Fibroblast of skin of left quadriceps (primary cell): ENCODE measurements at places on chromosomes 6 and 20.

- no peak for DNase-seq
Measured at GRCh38 chr20:47740862-47741184, 44.5 kb downstream of the SULF2 start.

- peak; percentile 64 for DNase-seq
Measured at GRCh38 chr6:90088009-90088408, 193.7 kb downstream of the GJA10 start.

GRCh38 chr20:57587989-57588377 lies 27.1 kb downstream of the PCK1 start:
- no peak for DNase-seq

DNA sequence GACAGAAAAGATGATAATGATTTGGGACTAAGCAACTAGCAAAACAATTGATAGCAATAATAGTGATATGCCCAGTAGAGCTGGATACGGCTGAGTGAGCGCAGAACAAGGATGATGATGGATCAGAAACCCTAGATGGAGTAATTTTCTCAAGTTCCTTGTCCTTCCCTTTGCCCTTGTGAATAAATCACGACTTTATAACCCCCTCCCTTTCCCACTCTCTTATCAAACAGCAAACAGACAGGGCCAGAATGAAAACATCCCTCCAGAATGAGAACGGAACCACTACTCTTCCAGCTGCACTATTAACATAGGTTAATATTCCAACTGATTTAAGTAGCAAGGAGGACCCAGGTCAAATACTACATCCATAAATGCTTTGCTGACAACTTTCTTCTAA lies 1.3 kb upstream of the MTFR2 start:
- DNase-seq = no peak

DNA sequence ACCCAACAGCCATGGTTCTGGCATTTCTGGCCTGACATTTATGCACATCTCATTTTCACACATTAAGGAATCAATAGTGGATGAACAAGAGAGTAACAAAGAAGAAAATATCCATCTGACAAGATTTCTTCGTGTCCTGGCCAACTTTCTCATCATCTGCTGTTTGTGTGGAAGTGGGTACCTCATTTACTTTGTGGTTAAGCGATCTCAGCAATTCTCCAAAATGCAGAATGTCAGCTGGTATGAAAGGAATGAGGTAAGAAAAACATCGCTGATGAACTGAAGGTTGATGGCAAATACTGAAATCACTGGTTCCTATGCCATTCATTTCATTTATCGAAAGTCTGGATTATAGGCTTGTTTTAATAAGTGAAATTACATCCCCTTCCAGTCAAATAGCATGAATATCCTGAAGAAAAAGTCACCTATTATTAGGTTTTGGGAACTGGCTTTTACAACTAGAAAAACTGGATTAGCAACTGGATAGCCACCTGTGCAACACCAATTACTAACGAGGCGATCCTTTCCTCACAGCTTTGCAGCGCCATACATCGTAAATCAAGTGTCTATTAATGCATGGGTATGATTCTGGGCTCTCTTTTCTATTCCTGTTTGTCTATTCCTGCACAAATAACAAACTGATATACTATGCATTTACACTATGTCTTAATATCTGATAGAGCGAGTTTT lies 50.2 kb upstream of the NOP56 start:
- DNase-seq = no peak

- no peak for DNase-seq
Measured at GRCh38 chr6:22146678-22146930, 150.2 kb downstream of the PRL start.

DNA sequence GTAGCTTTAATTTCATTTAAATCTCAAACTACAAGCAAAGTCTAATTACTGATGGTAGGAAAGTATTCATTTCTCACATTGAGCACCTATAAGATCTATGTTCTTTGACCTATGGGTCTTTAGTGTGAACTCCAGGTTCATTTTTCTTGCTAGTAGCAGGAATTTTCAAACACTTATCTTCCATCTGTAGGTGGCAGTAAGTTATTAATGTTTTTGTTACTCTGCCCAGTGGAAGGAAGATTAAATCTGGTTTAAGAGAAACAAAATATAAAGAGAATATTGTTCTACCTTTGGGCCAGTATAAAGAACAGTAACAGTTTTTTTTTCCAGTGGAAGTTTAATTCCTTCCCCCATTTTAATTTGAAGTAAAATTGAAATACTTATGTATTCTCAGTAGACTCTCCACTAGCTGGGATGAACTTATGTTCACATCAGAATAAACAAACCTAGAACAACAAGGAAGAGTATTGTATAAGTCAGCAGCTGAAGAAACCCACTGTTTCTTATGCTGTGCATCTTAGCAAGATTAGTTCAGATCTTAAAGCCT lies 328.2 kb downstream of the PHF3 start:
- DNase-seq = no peak

- no peak for DNase-seq
Measured at GRCh38 chr20:59214073-59214472, 50.5 kb downstream of the ZNF831 start.

DNA sequence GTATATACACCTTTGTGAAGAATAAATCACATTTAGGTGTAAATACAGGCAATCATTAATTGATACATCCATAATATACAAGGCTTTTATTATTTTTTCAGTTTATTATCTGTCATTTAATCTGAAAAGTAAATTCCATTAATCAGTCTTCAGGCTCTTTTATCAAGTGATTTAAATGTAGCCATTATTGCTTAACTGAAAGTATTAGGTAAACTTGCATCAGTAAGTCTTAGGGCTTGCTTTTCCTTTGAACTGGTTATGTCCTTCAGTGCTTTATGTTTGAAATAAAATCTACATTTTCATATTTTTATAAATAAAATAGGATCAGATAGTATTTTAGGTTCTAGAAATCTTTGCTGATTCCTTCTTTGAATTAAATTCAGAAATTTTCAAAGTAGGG lies 4.1 kb downstream of the TPBG start:
- DNase-seq = no peak

DNA sequence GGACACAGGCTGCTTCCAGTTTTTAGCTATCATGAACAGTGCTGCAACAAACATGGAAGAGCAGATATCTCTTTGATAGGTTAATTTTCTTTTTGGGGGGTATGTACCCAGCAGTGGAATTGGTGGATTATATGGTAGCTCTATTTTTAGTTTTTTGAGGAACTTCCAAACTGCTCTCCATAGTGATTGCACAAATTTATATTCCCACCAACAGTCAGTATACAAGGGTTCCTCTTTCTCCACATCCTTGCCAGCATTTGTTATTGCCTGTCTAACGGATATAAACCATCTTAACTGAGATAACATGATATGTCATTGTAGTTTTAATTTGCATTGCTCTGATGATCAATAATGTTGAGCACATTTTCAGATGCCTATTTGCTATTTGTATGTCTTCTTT lies 237.6 kb downstream of the MMUT start:
- DNase-seq = no peak

DNA sequence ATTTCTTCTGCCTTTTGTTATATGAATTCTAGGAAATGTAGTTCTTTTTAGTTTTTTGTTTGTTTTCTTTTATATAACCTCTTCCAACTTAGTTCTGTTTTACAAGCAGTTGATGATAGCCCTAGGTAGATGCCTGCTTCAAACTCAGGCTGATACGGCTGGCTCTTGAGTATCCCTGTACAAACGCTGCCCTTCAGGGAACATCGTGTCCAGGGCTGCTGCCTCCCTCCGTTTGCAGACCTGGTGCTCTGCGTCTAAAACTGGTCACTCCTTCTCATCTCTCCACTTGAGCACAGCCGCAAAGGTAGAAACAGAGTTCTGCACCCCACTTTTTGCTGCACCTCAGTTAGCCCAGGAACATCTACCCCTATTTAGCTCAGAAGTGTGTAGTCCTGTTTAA lies 310.1 kb downstream of the PRL start:
- no peak for DNase-seq

GRCh38 chr6:34176261-34177031 lies 30.6 kb upstream of the GRM4 start:
- DNase-seq = no peak

DNA sequence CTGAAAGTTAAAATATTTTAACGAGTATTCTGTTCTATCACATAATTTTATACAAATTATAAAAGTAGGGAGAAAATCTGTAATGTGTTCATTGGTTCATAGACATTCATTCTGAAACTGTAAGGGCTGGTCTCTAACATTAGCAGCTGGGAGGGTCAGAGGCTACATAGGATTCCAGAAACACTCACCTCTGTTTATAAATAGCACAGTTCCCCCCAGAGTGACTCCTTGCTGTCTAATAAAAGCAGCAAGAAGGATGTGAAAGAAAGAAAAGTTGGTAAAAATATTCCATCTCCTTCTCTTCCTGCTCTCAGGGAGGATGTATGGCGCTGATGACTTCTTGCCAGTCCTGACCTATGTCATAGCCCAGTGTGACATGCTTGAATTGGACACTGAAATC lies 25.3 kb upstream of the NAA20 start:
- no peak for DNase-seq

GRCh38 chr20:32672394-32672981 lies 1.3 kb downstream of the C20orf203 start:
- no peak for DNase-seq
